ENCODE measurements at places on chromosomes 3 and 15. TPM values are rescaled to one million over a fixed set of nuclear protein-coding genes. Genes with fewer than 3 reads are reported as not detected.

CYP11A1 gene
- total RNA-seq, result not detected

TMEM212 gene
- not detected for total RNA-seq

IQCF5 gene
- total RNA-seq, result not detected

ZFYVE19 gene
- total RNA-seq, result 18.8 TPM

RYR3 gene
- total RNA-seq, result 0.05 TPM

GATA2 gene
- 5.4 TPM for total RNA-seq

CACNA1D gene
- total RNA-seq, result 0.49 TPM

ZDHHC19 gene
- total RNA-seq, result 0.15 TPM

GALNT15 gene
- total RNA-seq, result not detected

ECE2 gene
- not detected for total RNA-seq

IL12A gene
- 0.96 TPM for total RNA-seq

RUBCN gene
- total RNA-seq, result 7.9 TPM

SLC12A1 gene
- not detected for total RNA-seq

LEKR1 gene
- total RNA-seq, result 1.00 TPM

DET1 gene
- total RNA-seq, result 5.0 TPM

ZPLD1 gene
- total RNA-seq, result 0.08 TPM

NEK4 gene
- total RNA-seq, result 13.4 TPM

PDIA5 gene
- total RNA-seq, result 25.3 TPM

IQCH gene
- 3.5 TPM for total RNA-seq

CASR gene
- total RNA-seq, result not detected

KBTBD12 gene
- total RNA-seq, result not detected

CGNL1 gene
- total RNA-seq, result 1.5 TPM

ZMYND10 gene
- 1.1 TPM for total RNA-seq

TNIK gene
- 2.1 TPM for total RNA-seq

MST1 gene
- 0.99 TPM for total RNA-seq

CCDC12 gene
- total RNA-seq, result 60.3 TPM

TRIM71 gene
- total RNA-seq, result not detected

NR2E3 gene
- 0.15 TPM for total RNA-seq

GATM gene
- total RNA-seq, result 2.2 TPM

GCSAM gene
- not detected for total RNA-seq

HCLS1 gene
- 0.13 TPM for total RNA-seq

GOLGA6A gene
- total RNA-seq, result 0.08 TPM

CLRN1 gene
- total RNA-seq, result not detected

Measured in A549 treated with RU486 at 1 μM for 4 hours (cell line).